Stimulated activated CD8-positive, alpha-beta memory T cell treated with anti-CD3 and anti-CD28 coated beads, Interleukin-4, amount 100 ng/mL, for 4 hours (primary cell): ENCODE measurements at places on chromosomes 4 and X.

- no peak for DNase-seq
Observed at GRCh38 chr4:166198041-166198440, 325.0 kb downstream of the TLL1 start.

GRCh38 chr4:16661813-16662212 is 236.6 kb downstream of the LDB2 start:
- DNase-seq = no peak

GRCh38 chrX:153763298-153763932 is 634 bp upstream of the PLXNB3 start:
- no peak for DNase-seq

DNA sequence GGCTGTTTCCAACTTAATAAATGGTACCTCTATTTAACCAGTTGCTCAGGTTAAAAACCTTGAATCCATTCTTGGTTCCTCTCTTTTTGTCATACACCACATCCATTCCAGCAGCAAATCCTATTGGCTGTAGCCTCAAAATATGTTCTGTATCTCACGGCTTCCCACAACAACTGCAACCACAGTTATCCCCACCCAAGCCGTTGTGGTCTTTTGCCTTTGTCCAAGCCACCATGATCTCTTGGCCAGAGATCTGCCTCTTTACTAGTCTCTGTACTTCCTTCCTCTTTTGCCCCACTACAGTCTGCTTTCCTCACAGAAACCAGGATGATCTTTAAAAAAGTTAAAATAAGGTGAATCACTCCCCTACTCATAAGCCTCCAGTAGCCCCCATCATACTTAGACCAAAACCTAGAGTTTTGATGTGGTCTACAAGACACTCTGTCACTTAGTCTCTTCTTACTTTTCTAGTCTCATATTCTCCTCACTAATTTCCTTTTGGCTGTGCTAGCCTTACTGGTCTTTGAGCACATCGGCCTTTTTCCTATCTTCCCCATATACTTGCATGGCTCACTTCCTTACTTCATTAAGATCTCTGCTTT is 10.3 kb downstream of the MAOA start:
- DNase-seq = no peak

DNA sequence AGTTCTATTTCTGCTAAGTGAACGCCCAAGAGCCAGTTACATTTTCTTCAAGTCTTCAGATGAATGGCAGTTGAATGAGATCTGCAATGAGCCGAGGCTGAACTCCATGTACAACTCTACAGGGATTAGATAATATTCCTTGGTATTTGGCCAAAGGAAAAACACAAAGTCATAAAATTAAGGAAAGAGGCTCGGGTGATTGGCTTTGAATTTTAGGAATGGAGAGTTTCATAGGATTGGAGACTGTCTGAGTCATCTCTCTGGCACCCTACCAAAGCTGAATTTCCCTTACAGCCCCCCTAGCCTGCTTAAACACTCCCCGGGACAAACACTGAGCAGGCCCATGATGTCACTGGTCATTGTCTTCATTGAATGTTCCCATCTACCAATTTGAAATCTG is 188.0 kb upstream of the C1QTNF7 start:
- no peak for DNase-seq

DNA sequence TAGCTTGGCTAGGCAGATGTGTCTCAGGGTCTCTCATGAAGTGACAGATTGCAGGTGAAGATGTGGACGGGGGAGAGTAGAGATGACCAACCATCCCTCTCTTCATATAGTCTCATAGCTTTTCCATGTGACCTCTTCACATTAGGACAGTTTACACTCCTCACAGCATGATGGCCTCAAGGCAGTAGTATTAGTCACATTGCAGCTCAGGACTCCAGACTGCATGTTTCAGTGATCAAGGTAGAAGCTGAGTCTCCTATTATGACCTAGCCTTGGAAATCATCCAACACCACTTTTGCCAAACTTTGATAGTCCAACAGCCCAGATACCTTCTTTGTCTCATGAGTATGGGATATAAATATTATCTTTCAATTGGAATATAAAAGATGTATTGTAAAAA is 147.7 kb downstream of the GASK1B start:
- no peak for DNase-seq

DNA sequence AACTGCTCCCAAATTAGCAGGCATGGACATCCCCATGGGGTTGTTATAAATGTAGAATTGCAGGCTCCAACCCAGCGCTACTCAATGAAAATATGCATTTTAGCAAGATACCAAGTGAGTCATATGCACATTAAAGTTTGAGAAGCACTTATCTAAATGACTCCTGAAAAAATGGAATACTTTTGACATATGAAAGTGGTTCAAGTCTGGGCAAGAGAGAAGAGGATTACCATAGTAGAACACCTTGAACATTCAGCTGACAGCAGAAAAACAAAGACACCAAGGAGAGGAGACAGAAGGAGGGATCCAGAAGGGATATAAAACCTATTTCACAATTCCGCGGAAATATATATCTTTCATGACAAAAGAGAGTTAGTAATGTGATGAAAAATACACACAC is 63.2 kb upstream of the CT83 start:
- no peak for DNase-seq

DNA sequence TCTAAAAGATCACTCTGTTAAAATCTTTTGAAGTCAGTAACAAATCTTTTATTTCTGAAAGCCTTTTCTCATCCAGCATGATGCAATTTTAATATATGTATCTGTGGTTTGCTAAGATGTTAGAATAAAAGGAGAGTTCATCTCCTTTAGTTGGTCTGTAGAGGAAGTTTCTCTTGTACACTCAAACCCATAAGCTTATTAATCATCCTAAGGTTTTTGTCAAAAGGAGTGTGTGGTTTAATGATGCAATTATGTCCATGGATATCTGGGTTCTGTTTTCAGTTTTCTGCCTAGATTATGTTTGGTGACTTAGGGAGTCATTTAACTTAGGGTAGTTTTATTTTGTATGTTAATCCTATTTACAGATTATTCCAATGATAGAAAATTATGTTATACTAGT is 52.1 kb upstream of the NDST4 start:
- no peak for DNase-seq

DNA sequence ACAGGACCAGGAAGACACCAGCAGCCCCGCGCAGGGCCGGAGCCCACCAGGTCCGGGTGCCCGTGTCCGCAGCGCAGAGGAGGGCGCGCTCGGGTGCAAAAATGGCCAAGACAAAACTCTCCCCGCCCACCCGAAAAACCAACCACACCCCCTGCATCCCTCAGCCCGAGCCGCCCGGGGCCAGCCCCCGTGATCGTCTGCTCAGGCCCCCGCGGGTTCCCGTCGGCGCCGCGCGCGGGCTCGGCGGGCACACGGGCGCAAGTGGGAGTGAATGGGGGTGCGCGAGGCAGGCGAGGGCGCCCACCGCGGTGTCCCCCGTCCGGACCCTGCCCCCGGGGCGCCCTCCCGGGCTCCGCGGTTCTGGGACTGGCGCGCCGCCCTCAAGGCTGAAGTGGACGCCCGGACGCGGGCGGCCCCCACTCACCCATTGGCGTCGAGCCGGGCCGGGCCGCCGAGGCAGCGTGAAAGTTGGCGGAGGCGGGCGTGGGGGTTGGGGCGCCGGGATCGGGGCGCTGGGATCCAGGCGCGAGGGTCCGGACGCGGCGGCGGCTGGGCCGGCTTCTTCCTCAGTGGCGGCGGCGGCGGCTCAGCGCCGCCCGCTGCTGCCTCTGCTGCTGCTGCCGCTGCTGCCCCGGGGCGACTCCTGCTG is 393 bp downstream of the SH3KBP1 start:
- no peak for DNase-seq

GRCh38 chr4:31146366-31146765 is 426.2 kb downstream of the PCDH7 start:
- no peak for DNase-seq

GRCh38 chr4:84792366-84793301 is 173.9 kb downstream of the WDFY3 start:
- DNase-seq = no peak

DNA sequence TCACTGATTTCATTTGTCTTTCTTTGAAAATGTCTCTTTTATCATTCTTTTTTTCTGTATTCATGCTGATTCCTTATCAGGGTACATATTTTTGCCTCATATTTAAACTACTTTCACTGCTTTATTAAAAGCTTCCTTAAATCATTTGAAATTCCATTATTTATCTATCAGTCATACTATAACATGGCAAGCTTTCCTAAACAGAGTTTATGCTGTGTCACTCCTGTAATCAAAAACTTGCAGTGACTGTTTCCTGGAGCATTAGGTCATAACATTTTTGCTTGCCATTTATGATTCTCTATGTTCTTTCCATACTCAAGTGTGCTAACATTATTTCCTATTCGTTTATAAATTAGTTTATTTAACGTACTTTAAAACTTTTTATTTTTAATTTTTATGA is 203.7 kb downstream of the BMPR1B start:
- no peak for DNase-seq

- no peak for DNase-seq
Observed at GRCh38 chrX:17328837-17329236, 46.2 kb upstream of the NHS start.

DNA sequence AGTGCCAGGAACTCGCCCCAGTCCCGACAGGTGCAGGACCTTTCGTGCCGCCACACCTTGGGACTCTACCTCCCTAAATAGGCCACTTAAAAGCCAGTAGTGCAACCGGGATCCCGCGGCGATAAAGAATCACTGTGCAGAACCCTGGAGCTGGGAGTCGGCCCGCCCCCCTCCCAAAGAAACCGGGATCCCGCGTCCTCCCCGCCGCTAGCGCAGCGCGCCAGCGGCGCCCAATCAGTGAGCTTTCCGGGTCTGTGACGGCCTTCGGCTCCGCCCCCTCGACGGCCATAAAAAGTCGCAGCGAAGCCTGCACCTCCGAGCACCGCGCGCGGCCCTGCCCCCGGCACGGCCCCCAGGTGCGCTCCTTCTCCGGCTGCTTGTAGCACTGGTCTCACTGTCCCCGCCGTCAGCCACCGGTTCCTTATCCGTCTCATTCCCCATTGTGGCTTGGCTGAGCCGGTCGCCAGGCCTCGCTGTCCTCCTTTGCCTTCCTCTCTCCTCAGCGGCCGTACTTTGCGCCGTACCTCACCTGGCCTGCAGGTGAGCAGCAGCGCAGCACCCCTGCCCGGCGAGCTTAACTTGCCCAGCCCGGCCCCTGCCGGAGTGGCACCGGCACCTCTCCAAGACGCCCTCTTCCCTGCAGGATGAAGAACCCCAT is at the start of gene LRAT:
Gene LRAT, plus strand, starts transcription at position 318 of the 658 bp plus-strand sequence. Its CDS starts 327 bp downstream, at position 645.
- no peak for DNase-seq

GRCh38 chrX:153828723-153829548 is 1.4 kb downstream of the PDZD4 start:
- no peak for DNase-seq

- no peak for DNase-seq
Observed at GRCh38 chr4:38306482-38307071, 346.4 kb downstream of the PTTG2 start.

- no peak for DNase-seq
Observed at GRCh38 chr4:80413086-80413485, 77.6 kb downstream of the CFAP299 start.

- no peak for DNase-seq
Observed at GRCh38 chrX:127124871-127125270, 305.3 kb downstream of the PRR32 start.

DNA sequence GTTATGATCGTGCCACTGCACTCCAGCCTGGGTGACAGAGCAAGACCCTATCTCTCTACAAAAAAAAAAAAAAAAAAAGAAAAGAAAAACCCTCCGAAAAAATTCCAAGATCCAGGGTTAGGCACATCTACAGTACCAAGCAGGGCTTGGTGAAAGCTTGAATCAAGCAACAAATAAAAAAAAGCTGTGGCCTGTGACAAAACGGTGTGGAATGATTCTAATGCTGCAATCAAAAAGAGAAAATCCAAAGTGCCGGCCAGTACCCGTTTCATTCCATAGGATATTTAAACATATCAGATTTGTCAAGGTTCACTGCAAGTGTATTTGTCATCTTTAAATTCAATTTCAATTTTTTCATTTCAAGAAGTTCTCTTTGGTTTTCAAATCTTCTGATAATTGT is 20.5 kb downstream of the RWDD4 start:
- DNase-seq = no peak
